GM13977 (cell line): ENCODE measurements at places on chromosomes 7 and 10.
A peak's percentile ranks its signal among the peaks of the same experiment; 100 is the strongest.

- no peak for DNase-seq
These were observed 7.9 kb upstream of the C10orf120 start for GRCh38 chr10:122707535-122707934.

DNA sequence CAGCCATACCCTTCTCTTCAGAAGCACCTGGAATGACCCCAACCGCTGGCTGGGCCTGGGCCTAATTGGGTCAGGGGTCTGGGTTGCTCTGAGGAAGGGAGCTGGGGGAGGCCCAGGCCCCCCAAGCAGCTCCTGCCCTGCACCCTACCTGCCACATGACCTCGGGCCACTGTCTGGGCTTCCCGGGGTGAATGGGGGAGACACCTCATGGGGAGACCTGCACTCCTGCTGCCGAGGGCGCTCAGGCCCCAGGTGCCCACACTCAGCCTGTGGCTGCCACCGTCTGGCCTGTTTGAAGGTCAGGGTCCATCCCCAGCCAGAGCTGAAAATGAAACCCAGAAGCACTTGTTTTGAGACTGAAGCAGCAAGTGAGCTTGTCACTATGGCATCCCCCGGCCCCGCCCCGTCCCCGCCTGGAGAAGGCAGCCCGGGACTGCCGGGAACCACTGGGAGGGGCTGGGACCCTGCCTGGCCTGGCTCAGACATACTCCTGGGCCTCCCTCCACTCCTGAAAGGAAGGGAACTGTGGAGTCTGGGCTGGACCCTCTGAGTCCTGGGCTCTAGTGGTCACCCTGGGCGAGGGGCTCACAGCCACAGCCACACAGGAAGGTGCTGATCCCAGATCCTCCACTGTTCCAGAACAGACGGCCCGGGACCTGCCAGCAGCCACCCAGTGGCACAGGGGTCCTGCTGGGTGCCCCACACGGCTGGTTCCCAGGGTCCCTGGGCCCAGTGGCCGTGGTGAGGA, 7.4 kb upstream of the MICALL2 start:
- no peak for DNase-seq

DNA sequence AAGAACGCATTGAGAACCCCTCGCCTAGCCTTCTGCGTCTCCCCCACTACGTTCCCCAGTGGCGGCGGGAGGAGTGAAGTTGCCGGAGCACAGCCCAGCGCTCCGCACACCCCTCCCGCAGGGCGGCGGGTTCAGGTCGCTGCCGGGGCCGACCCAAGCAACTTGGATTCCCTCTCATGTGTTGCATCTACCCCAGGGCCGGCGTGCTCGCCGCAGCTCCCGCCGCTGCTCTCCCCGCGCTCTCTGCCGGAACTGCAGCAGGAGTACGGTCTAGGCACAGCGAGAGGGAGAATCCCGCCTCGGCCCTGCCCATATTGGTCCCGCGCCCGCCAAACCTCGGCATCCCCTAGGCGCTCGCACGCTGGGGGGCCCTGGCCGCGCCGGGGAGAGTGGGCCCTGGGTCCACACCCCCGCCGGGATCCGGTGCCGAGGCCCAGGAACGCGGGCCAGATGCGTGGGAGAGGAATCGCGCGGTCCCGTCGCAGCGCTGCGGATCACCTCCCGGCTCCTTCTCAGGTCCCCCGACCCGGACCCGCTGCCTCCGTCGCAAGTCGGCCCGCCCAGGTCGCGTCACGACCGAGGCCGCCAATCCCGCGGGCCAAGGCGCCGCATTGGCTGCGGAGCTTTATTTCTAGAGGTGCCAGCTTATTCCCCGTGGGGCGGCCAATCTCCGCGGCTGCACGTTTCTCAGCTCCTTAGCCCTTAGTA, 648 bp upstream of the TMEM243 start:
- peak; percentile 80 for DNase-seq

DNA sequence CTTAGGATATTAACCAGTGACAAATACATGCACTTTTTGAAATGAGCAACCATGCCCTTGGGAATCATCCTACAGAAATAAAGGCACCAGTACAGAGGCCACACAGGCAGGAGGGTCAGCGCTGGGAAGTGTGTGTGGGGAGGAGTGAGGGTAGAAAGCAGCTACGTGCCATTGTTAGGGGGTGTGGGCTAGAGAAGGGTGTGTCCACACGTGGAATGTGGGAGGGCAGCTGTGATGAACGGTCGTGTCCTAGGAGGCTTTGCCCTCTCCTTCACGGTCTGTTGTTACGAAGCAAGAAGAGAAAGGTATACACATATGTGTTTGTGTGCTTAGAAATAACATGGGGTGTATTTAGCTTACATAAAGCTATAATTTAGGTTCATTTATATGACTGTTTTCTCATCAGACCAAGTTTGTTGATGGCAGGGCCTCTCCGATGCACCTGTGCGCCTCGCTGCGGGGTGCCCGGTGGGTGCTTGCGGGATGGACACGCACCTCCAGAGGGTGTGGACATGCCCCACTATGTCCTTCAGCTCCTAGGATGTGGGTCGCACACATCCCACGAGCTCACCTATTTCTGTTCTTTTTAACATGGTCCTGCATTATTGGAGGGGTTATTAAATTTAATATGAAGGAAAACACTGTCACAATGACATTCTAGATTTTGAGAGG, 16.9 kb upstream of the GET4 start:
- DNase-seq, result no peak

DNA sequence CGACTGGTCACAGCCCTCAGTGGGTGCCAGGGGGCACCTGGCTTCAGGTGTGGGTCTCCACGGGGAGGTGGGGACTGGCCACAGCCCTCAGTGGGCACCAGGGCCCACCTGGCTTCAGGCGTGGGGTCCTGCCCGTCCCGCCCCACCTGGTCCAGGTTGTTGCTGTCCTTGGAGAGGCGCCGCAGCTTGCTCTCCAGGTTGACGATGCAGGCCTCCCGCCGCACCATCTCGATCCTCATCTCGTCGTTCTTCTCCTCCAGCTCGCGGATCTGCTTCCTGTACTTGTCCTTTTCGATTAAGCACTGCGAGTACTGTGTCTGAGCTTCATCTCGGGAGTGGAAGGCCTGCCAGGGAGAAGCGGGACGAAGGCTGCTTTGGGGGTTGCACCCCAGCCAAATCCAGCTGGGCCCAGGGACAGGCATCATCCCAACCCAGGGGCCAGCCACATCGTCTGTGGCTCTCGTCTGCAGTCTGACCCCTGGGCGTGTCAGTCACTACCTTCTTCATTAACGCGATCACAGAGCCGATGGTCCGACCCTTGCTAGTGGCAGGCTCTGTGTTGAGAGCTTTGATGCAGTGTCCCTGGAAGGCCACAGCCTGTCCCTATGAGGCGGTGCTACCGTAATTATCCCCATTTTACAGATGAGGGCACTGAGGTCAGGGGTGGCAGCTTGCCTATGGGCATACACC, 92.9 kb upstream of the GNA12 start:
- no peak for DNase-seq

DNA sequence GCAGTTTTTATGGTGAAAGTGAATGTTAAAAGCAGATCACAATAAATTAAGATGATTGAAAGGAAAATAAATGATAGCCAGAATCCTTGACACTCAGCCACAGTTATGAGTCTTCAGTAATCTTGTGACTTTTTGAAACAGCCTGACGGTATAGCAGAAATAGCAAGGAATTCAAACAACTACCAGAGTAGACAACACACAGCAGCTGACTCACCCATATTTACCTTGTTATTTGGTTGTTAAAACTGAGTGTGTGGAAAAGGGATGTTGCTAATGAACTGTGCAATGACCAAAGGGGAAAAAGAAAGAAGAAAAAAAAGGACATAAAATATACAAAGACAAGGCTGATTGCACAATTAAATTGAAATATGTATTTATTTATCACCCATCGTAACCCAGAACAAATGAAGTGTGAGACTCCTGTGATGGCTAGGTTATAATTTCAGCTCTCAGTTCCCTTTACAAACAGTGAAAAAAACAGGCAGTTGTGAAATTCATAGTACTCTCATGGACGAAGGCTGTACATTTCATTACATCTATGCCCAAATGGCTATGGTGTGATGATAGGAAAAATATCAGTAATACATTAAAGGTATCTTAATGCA, 1023.0 kb upstream of the SORCS1 start:
- no peak for DNase-seq

GRCh38 chr7:94472608-94473007, 37.0 kb upstream of the CASD1 start:
- no peak for DNase-seq

DNA sequence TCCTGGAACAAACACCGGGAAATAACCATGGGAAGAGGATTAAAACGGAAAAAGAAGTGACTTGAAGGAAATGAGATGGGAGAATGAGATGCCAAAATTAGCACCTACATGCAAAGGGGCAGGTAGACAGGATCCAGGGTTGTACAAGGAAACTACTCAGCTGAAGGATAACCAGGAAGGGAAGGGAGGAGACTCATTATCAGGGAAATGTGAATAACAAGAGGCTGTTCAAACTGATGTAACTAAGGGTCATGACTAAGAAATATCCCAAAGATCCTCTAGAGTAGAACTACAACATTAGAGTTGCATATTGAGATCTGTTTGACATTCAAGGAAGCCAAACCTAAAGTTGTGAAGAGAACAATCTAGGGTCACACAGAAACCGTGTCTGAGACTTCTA, 166.2 kb upstream of the SP8 start:
- no peak for DNase-seq

GRCh38 chr10:93039721-93040120, 20.9 kb upstream of the CYP26C1 start:
- DNase-seq, result peak; percentile 67

- no peak for DNase-seq
These were observed 50.2 kb downstream of the APBB1IP start for GRCh38 chr10:26488344-26488743.

GRCh38 chr7:149878523-149878921, 4.8 kb downstream of the ATP6V0E2 start:
- no peak for DNase-seq

DNA sequence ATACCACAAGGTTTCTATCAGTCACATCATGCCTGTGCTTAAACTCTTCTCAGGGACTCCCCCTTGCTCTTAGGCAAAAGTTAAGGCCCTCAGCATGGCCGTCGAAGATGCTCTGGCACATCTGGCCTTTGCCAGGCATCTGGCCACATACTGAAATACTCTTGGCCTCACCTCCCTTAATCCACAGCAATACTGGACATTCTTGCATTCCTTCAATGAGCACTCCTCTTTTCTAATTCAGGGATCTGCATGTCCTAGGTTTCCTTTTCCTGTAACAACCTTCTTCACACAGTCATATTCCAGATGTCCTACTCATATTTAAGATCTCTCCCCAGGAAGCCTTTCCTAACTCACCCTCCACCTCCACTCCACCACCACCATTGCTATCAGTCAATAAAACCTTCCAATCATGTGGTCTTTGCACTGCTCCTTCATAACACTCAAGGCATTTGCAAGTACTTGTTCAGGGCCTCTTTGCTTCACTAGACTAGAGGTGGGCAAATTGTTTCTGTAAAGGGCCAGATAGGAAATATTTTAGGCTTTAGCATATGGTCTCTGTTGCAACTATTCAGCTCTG, 216.6 kb downstream of the KCNMA1 start:
- DNase-seq, result no peak

DNA sequence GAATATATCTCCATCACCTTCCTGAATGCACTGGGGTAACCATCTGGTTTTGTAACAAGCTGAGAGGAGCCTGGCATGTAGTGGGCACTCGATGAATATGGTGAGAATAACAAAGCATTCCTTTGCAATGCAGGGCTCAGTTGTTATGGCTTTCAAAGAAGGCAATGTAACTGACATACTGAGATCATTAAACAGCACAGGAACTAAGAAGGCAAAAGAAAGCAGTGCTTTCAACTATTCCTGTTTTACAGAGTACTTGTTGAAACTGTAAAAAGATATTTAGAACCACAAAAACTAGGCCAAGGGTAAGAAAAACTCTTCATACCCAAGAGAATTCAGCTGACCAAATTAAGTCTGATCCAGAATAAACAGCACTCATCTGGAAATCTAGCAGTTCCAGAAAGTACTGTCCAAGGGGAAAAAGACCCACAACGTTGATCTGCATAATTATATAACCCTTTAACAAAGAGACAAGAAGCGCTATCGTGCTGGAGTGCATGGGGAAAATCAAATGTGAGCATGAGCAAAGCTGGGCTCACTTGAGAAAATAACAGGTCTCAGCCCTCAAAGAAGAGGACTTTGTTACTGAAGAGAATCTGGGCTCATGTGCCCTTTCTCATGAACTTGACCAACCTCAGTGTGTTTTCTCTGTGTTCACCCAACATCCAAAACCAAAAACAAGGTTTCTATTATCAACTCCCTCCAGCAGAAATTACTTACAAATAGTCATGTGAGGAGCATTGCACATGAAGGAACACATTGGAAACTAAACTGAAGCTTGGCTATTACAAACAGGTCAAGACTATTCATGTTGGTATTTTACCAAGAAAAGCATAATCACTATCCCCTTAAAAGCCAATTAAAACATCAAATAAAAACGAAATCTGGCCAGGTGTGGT, 116.2 kb downstream of the AVL9 start:
- DNase-seq, result no peak

DNA sequence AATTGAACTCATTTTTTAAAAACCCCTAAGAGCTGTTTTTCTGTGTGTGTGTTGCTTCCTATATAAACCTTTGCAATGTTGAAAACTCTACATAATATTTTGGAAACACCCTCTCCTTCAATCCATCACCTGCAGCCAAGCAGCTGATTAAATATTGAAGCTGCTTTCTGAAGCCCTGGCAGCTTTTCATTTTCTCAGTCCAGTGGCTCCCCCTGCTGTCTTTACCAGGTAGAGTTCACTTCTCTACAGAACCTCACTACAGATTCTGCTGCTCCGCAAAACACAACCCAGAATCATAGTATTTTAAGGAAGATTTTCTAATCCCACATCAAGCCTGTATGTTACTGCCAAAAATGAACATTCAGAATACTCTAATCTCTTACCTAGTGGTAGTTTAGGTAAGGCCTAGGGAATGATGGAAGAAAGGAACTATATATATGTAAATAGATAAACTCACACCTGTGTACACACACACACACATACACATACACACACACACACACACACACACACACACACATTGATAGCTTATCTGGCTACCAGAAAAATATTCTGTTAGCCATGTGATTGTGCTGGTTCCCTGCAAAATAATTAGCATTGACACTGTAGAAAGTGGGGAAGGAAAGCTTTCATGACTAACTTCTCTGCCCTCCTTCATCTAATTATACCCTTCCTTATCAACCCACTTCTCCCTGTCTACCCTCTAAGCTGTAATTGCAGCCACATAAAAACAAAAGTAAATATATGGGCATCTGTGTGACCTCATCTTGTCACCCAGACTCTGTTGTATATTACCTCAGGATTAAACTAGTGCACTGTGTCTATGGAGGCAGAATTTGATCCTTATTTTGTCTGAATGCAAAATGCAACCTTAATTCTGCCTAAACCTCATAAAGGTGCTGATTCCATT, 229.5 kb upstream of the FZD1 start:
- DNase-seq, result peak; percentile 54
